Stimulated activated CD8-positive, alpha-beta memory T cell treated with anti-CD3 and anti-CD28 coated beads, Interleukin-4, amount 100 ng/mL, for 1 hour (primary cell): ENCODE measurements at places on chromosomes 6 and 20.

DNA sequence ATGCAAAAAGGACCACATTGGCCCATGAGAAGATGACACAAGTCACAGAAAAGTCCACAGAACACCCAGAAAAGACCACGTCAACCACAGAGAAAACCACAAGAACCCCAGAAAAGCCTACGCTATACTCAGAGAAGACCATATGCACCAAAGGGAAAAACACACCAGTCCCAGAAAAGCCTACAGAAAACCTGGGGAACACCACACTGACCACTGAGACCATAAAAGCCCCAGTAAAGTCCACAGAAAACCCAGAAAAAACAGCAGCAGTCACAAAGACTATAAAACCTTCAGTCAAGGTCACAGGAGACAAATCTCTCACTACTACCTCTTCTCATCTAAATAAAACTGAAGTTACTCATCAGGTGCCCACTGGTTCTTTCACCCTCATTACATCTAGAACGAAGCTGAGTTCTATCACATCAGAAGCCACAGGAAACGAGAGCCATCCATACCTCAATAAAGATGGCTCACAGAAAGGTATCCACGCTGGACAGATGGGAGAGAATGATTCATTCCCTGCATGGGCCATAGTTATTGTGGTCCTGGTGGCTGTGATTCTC, 11.2 kb downstream of the MUCL3 start:
- no peak for DNase-seq

DNA sequence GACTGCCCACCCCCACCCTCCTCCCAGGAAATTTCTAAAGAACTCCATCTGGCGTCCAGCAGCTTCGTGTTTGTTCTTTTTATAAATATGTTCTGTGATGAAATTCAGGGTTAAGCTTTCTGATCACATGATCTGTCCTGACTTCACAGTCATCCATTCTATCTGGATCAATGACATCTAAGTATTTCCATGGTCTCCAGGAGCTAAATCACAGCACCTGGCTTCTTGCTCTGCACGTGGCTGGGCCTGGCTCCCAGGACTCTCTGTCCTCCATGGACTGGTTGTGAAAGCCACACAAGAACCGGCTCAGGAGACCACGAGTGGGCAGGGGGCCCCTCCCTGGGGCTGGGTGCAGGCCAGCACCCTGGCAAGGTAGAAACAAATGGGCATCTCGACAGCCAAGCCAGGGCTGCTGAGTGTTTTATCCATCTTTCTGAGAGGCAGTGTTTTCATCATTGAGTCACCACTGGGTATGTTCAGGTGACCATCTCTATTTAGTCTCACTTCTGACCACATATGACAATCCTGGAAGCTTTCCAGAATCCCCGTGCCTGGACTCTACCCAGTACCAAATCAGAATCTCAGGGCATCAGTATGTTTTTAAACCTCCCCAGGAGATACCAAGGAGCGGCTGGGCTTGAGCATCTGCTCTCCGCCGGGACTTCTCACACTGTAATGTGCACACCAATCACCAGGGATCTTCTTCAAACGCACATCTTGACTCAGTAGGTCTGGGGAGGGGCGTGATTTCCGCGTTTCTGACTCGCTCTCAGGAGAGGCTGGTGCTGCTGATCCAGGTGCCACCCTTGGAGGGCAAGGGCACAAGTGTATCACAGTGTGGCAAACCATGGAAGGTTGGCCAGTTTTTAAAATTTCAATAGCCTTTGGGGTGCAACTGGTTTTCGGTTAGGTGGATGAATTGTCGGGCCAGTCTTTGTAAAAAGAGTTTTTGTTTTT, 31.6 kb upstream of the PXDC1 start:
- no peak for DNase-seq

DNA sequence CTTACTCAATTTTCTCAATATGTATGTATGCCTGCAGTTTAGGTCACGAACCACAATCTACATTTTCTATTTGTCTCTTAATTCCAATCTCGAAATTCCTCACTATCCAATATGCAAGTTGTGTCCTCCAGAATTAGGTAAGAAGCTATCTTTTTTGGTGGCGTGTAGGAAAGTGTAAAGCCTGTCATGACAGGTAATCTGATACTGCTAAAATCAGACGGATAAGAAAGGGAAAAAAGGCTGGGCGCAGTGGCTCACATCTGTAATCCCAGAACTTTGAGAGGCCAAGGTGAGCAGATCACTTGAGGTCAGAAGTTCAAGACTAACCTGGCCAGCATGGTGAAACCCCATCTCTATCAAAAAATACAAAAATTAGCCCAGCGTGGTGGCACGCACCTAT, 185.3 kb downstream of the IBTK start:
- DNase-seq: no peak

DNA sequence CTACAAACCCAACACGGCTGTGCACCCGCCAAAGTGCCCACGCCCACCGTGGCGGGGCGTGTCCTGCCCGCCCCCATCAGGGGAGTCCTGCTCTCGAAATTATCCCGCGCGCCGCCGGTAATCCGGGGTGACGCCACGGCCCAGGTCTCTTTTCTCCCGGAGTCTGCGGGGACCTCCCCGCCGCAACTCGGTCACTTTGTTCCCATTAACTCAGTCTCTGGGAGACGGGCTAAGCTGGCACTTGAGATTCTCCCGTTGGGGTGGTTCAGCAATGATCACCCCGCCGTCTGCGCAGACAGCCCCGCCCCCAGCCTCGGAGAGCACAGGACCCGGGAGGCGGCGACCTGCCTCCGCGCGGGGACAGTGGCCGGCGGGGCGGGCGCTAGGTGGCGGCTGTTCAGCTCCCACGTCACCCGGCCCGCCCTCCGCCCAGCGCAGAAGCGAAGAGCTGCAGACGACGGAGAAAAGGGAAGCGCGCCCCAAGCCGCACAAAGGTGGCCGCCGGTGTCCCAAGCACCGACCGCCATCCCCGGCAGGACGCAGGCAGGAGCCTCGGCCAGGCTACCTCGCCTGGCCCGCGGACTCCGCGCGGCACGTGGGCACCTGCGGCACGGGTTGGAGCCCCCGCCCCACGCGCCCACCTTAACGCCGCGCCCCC, 31.5 kb downstream of the SF3B5 start:
- peak; percentile 85 for DNase-seq

GRCh38 chr20:24918579-24919566, 30.2 kb upstream of the CST7 start:
- DNase-seq: no peak

DNA sequence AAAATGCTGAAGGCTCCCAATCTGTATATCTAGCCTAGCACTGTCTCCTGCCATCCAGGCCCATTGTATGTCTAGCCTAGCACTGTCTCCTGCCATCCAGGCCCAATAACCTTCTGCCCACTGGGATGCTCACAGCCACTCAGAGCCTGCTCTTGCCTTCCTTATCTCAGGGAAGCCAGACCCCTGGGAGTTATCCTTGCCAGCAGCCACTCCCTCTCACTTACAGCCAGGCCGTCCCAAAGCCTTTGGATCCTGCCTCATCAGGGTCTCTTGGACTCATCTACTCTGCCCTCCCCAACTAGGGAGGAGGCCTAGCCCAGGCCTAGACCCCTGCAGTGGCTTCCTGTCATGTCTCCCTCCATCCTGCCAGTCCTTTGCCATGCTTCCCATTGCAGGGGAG, 37.3 kb downstream of the KIF3B start:
- DNase-seq: no peak

DNA sequence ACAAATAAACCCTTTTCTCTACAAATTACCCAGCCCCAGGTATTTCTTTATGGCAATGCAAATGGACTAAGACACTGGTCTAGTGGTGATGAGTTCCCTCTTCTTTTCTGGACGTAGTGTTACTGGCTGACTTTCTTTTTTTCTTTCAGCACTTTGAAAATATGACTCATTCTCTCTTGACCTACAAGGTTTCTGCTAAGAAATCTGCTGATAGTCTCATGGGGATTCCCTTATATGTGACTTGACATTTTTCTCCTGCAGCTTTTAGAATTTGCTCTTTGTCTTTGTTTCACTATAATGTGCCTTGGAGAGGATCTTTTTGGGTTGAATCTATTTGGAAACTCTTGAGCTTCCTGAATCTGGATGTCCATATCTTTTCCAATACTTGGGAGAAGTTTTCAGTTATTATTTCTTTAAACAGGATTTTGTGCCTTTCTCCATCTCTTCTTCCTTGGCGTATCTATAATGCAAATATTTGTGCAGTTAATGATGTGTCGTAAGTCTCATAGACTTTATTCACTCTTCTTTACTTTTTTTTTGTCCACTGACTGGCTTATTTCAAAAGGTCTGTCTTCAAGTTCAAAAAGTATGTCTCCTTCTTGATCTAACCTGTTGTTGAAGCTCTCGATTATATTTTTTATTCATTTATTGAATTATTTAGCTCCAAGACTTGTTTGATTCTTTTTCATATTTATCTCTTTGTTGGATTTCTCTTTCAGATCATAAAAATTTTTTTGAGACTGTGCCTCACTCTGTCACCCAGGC, 42.2 kb upstream of the TPD52L1 start:
- DNase-seq: no peak

DNA sequence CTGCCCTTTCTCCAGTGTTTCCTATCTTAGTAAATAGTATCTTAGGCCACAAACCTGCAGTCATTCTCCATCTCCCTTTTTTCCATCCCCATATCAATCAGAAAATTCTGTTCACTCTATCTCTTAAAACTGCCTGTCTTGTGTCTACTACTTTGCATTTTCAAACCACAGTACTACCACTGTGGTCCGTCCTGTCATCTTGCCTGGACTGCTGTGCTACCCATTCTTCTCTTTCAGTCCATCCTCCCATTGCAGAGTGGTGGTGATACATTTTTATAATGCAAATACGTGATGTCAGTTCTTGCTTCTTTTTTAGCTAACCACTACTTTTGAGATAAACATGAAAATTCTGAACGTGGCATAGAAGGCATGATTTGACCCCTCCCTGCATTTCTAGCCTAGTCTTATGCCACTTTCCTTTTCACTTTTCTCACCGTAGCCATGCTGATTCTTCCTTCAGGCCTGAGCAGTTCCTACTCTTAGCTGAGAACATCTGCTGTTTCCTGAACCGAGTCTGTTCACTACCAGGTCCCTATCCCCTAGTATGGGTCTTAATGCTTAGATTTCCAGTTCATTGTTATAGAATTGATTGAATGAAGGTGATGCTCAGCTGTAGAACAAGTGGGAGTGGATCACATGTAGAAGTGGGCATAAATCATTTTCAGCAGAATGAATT, 13.8 kb downstream of the TBPL1 start:
- no peak for DNase-seq

GRCh38 chr6:105606831-105607463, 204.1 kb upstream of the PREP start:
- DNase-seq: no peak

DNA sequence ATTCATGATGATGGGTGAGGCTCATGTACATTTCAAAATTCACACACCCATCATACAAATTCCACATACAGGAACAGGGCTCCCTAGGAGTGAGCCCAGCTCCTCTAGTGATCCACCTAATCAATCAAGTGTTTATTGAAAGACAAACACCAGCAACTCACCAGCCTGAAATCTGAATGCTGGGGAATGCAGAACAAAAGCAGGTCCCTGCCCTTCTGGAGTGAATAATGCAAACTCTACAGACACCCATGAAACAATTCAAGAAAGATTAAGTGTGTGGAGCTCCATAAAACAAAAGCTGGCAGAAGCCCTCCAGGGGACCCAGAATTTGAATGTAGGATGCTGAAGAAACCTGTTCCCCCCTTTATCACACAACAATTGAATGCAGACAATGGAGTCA, 396.7 kb upstream of the JARID2 start:
- no peak for DNase-seq

GRCh38 chr20:760751-761417, 7.4 kb downstream of the SLC52A3 start:
- DNase-seq: no peak

DNA sequence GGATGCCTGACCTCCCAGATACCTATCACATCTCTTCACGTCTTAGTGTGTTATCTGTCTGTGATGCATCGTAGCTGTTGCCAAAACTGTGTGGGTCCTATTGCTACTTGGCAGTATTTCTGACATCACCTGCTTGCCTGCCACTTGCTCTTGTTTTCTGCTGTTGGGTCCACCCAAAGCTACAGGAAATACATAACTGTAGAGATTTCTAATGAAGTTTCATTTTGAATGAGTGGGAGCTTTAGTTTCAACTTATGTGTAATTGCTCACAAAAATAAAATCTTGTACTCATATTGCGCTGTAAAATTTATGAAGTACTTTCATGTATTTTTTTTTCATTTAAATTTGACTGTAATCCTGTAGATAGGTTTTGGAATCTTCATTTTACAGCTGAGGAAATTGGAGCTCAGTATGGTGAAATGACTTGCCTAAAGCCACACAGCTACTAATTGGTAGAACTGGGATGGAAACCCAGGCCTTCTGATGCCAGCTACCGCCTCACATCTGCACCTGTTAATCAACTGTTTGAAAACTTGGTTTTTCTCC, 113.6 kb upstream of the MAN1A1 start:
- DNase-seq: no peak
